Right renal cortex interstitium (tissue), 3 donors: ENCODE measurements at places on chromosomes 16 and 17.

- DNase-seq = no peak
Measured at GRCh38 chr16:8812162-8812843, 14.7 kb downstream of the PMM2 start.

DNA sequence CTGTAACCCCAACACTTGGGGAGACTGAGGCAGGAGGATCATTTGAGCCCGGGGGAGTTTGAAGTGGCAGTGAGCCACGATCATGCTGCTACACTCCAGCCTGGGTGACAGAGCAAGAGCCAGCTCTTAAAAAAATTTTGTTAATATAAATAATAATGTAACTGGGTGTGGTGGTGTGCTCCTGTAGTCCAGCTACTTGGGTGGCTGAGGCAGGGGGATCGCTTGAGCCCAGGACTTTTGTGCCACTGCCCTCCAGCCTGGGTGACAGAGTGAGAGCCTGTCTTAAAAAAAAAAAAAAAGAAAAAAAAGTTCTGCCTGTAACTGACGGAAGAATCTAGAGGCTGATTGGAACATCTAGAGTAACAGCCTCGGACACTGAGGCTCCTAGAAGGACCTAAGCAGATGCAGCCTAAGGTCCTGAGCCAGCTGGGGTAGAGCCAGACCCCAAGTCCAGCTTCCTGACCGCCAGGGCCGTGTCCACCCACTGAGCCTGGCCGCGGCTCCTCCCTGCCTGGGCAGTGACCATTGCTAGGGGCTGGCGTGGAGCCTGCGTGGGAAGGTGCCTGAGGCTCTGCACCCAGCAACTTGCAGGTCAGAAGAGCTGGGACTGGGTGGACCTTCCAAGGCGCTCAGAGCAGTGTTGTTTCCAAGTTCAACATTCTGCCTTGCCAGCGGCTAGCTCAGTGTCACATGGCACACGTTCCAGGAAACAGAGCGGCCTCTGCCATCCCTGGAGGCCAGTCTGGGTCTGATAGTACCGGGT lies 209.4 kb upstream of the CIBAR2 start:
- DNase-seq = no peak

DNA sequence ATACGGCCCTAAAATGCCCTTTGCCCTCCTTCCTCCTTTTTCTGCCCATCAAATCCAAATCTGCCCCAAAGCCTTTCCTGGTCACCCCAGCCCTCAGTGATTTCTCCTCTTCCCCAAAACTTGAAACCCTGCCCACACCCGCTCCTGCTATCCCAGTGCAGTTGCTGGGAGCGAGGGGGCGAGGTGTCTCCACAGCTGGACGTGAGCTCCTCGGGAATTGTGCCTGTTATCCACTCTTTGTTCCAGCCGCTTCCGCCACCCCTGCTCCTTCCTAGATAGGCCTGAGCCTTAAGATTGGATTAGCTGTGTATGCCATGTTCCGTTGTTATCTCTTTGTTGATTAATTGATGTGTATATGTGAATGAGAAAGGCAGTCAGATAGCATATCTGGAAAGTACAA lies 2.6 kb upstream of the KRT35 start:
- DNase-seq = no peak

DNA sequence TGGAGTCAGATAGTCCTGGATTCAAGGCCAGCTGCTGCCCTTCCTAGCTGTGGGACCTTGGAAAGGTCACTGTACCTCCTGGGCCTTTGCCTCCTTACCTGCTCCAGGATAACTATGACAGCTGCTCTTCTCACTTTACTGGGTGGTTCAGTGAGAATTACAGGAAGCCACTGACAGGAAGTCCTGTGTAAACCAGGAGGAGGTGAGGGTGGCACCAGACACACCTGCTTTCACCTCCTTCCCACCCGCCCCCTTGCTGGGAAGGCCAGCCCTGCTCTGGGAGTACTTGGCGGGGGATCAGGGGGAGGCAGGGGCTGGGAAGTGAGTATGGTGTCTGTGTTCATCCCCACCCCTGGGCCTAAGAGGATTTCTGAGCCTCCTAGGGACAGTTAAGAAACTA lies 42.6 kb downstream of the CPNE2 start:
- DNase-seq = no peak

DNA sequence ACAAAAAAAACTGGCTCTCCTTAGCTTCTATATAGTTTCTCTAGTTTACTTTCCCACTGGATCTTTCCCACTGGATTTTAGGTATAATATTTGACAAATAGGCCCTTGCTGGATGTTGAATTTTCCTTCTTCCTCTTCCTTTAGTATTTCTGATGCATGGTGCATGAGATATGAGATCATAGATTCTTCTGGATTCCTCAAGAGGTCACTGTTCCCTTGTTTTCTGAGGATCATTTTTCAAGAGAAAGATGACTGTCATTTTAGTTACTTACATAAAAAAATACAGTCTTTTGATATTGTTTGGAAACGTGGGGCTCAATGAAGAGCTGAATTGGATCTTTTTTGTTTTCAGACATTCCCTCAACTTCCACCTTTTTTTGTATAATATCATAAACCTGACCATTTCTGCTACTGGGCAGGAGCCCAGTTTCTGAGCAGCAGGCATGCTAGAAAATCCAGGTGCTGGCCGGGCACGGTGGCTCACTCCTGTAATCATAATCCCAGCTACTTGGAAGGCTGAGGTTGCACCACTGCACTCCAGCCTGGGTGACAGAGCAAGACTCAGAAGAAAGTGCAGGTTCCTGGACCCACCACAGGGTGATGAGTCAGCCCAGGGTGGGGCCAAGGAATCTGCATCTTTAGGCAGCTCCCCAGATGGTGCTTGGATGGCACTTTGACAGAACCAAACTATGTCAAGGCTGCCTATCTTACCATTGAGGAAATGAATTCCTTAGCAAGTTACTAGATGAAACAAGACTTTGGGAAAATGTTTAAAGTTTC lies 70.3 kb downstream of the SDR42E1 start:
- peak; percentile 25 for DNase-seq

DNA sequence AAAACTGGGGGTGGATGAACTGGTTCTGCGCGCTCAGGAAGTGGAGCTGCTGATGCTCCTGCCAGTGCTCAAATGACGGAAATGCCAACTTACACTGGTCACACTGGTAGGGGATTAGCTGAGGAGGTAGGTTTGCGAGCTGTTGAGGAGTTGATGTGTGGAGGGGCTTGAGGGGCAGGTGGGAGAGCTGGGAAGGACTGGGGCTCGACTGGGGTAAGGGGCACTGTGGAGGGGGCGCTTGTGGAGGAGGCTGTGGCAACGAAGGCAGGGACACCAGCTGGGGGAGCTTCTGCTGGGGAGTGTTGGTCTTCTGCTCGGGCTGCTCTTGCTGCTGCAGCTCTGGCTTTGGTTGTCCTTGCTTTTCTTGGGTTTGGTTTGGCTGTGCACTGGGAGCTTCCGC lies 252.9 kb downstream of the ZFHX3 start:
- no peak for DNase-seq

DNA sequence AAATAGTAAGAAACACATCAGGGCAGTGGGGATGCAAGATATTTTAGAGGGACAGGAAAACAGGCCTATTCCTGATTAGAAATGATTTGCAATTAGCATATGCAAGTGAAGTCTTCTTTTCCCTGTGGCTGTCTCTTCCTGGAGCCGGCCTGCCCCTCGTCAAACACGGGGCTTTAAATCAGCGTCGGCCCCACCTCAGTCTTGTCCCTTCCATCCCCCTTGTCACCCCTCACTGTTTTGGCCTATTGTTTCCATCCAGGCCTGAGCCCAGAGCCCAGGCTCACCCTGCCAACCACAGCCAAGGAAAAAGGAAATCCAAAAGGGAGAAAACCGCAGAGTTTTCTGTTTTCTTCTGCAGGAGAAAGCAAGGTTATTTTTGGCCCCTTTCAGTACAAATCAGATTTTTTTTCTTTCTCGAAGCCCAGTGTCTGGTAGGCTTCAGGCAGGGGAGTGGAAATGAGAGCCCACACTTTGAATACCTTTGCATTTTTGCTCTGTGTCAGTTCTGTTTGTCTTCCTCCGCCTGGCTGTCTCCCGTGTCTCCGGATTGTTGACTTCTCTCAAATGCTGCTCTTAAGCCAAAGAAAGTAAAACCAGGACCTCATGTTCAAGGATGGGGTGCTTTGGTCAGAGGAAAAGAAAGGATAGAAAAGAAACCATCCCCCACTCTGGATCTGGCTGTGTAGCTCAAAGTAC lies 399.9 kb upstream of the CDH11 start:
- DNase-seq = no peak

DNA sequence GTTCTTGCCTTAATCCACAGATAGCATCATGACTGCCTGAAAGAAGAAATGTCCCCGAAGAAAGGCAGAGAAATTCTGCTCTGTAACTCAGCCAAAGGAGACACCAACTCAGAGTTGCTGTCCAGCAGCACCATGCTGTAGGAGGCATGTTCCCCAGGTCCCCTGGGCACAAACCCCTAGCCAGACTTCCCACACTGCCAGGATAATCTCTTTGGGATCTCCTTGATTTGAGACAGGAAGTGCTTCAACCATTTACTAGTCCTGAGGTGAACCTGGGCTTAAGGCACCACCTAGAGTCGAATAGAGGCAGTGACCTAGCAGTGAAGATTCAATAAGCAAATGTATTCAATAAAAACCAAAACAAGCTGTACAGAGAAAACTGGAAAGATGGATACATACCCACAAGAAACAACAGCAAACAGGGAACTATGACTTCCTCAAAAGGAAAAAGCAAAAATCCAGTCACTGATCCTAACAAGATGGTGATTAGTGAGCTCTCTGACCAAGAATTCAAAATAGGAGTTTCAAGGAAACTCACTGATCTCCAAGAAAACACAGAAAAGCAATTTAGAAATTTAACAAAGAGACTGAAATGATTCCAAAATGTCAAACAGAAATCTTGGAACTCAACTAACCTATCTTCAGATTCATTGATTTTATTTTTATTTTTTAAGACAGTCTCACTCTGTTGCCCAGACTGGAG lies 5.7 kb downstream of the OR4D2 start:
- DNase-seq = no peak

DNA sequence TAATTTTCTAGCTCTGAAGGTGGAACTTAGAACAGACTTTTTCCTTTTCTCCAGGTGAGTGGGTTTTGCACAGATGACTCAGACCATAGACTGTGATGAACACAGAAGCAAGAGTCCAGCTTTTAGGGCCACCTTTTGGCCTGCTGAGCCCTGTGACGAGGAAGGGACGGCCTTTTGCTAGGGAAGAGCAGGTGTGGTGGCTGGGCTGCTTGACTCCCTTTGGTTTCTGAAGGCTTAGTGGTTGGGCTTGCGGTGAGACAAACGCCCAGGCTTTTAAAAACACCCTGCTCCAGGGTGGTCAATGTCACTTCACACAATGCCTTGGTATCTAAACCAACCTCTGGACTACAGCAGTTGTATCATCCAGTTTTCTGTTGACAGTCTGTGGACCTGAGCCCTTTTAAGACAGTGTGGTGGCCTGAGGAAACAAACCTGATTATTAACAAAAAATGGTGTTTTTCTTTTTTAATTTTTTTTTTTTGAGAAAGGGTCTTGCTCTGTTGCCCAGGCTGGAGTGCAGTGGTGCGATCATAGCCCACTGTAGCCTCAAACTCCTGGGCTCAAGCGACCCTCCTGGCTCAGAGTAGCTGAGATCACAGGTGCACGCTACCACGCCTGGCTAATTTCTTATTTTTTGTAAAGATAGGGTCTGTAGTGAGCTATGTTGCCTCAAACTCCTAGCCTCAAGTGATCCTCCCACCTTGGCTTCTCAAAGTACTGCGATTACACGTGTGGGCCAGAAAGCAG lies 134.0 kb downstream of the SNX29 start:
- no peak for DNase-seq

- DNase-seq = no peak
Measured at GRCh38 chr17:60645918-60646523, 31.6 kb upstream of the BCAS3 start.

DNA sequence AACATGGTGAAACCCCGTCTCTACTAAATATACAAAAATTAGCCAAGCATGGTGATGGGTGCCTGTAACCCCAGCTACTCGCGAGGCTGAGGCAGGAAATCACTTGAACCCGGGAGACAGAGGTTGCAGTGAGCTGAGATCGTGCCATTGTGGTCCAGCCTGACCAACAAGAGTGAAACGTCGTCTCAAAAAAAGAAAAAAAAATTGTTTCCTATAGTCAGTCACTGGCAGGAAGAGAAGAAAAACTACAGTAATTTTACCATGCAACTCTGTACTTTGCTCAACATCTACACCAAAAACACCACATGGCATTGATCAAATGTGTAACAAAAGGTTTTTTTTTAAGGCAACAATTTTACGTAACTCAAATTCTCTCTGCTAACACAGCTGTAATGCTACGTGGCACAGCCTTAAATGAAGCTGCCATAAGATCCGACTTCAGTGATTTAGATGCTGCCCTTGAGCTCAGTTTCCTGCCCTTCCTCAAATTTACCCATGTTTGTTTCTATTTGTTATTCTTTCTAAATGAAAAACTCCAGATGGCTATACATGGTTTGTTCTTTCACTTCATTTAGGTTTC lies 40.2 kb downstream of the CNOT1 start:
- peak; percentile 36 for DNase-seq
